ENCODE measurements at places on chromosomes 11 and 22. TPM values are rescaled to one million over a fixed set of nuclear protein-coding genes. Genes with fewer than 3 reads are reported as not detected.
A peak's percentile ranks its signal among the peaks of the same experiment; 100 is the strongest.

GRCh38 chr22:37196539-37197450 lies 8.7 kb upstream of the C1QTNF6 start:
- no peaks in the 10 kb centered on the region for H3K27me3 ChIP-seq
- peak overlapping the region; percentile 25 for H3K27ac ChIP-seq
- H3K36me3 ChIP-seq, result no peaks in the 10 kb centered on the region
- peak; percentile 74 for DNase-seq

DNA sequence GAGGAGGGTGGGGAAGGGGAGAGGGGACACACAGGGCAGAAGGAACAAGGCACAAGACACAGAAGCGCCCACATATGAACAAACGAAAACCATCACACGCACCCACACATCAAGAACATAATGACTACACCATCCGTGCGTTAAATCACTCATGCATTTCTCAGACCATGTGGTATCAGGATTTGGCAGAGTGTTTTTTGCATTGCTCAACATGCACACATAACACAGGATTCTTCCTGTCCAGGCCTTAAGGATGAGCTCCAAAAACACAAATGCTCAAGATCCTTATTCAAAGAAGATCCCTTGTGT lies 309.5 kb downstream of the CADM1 start:
- H3K27me3 ChIP-seq, result no peaks in the 10 kb centered on the region
- no peaks in the 10 kb centered on the region for H3K4me1 ChIP-seq
- no peaks in the 10 kb centered on the region for H3K36me3 ChIP-seq
- H3K27ac ChIP-seq, result no peak overlapping the region
- DNase-seq, result no peak
- H3K4me3 ChIP-seq, result no peak overlapping the region

DNA sequence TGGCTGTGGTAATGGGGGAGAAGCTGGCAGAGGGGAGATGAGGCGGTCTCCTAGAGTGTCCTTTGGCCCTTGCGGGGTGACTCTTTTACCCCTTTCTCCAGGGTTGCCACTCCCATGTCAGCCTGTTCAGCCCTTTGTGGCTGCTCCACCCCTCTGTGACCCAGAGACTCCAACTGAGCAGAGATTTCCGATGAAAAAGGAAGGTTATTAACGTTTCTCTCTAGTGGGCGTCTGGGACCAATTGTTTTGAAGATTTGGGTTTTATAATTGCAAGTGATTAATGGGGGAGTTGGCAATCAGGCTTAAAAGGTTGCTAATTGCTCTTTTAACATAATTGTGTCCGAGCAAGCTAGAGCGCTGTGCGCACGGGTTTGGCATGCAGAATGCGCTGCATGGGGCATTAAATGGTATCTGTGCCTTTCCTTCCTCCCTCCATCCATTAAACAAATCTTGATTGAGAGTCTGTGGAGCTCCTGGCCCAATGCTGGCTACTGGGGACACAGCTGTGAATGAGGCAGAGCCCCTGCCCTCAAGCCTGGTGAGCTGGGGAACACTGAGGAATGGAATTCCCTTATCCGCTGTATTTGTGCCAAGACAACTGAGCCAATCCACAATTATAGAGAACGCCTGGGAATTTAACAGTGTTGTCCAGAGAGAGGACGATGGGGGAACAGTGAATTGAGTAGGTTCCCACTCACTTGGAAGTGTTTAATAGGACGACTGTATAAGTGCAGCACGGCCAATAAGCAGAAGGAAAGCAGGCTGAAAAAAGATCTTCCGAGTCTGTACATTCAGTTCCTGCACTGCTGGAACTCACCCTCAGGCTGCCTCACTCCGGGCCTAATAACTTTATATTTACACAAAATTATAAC lies 295.9 kb downstream of the MIAT start:
- no peaks in the 10 kb centered on the region for H3K36me3 ChIP-seq
- no peak for DNase-seq
- no peak overlapping the region for H3K27ac ChIP-seq
- peaks cover 17% of the 10 kb centered on the region for H3K27me3 ChIP-seq
- no peak overlapping the region for H3K4me3 ChIP-seq
- no peaks in the 10 kb centered on the region for H3K4me1 ChIP-seq

DNA sequence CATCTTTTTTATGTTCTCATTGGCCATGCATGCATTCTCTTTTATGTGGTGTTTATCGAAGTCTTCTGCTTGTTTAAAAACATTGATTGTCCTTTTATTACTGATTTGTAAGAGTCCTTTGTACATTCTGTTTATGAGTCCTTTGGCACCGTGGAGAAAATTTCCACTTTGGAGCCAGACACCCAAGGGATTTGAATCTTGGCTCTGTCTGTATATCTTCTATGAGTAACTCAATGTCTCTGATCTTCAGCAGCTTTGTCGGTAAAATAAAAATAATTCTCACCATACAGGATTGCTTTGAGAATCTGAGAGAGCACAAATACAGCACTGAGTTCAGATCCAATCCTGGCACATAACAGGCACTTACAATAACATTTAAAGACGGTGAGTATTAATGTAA lies 12.8 kb upstream of the SORL1 start:
- no peak overlapping the region for H3K4me3 ChIP-seq
- no peaks in the 10 kb centered on the region for H3K27me3 ChIP-seq
- H3K4me1 ChIP-seq, result no peaks in the 10 kb centered on the region
- no peaks in the 10 kb centered on the region for H3K36me3 ChIP-seq
- DNase-seq, result no peak
- H3K27ac ChIP-seq, result no peak overlapping the region

The PIWIL4 gene
- 0.76 TPM for polyA plus RNA-seq

The LMO1 gene
- polyA plus RNA-seq, result not detected

DNA sequence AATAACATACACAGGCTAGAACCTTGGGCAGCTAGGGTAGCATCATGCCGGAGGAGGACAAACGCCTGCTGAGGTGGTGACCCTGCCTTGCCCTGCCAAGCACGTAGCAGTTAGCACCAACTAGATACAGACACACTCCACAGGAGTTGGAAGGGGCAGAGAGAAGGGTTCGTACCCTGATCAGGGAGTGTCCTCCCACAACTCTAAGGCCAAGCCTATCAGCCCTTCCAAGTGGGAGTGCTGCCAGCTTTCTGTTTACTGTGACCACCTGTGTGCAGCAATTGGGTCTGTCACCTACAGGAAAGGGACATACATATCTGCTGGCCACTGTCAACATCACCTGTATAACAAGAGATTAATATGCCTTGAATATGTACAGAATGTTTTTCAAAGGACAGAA lies 1.9 kb upstream of the THAP7 start:
- no peaks in the 10 kb centered on the region for H3K36me3 ChIP-seq
- no peak overlapping the region for H3K4me3 ChIP-seq
- H3K4me1 ChIP-seq, result peaks cover 22% of the 10 kb centered on the region
- H3K27ac ChIP-seq, result no peak overlapping the region

GRCh38 chr11:102575012-102575411 lies 44.5 kb upstream of the MMP7 start:
- DNase-seq, result no peak
- peaks cover 4% of the 10 kb centered on the region for H3K4me1 ChIP-seq
- no peak overlapping the region for H3K27ac ChIP-seq
- no peaks in the 10 kb centered on the region for H3K27me3 ChIP-seq

The KCNC1 gene
- not detected for polyA plus RNA-seq

DNA sequence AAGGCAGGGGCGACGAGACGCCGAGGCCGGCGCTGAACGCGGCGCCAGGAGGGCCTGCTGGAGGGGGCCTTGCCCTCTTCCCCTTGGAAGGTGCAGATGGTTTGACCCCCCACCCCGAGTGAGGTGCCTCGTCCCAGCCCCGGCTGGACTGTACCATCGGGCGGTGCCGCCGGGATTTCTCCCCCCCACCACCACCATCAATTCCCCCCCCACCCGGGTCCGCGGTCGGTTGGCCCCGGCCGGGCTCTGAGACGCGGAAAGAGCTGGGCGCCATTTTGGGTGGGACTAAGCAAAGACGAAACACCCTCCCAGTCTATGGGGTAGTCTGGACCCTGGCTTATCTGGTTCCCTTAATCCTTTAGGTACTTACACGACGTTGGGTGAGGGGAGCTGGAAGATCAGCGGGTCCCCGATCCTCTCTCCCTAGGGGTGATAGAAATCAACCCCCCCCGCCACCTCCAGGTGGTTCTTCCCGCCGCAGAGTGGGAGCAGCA lies at the start of gene PRDM10:
Gene PRDM10 (minus strand): TSS at position 484 of the 494 bp plus-strand sequence. CDS start 41,871 bp downstream, outside the sequence.
- H3K4me1 ChIP-seq, result peaks cover 9% of the 10 kb centered on the region
- peak within 1 kb of the TSS; percentile 3 for H3K4me3 ChIP-seq
- peak within 1 kb of the TSS; percentile 92 for H3K27ac ChIP-seq

DNA sequence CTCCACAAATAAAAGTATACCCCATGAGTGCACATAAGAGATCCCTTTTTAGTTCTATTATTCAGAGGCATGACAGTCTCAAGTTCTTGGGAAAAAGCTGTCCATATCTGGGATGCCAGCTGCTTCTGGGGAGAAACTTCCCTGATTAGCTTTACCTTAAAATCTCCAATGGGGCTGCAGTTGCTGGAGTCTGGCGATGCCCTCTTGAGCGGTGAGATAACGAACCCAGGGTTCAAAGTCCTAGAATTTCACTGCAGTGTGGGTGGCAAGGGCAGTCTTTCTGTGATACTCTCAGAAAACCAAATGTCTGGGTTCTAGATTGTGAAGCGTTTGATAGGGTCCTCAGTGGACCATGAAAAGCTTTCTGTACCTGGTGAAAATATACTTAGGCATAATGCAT lies 7.4 kb upstream of the PRR33 start:
- H3K4me1 ChIP-seq, result no peaks in the 10 kb centered on the region
- DNase-seq, result no peak
- H3K27ac ChIP-seq, result no peak overlapping the region

The PRG3 gene
- not detected for polyA plus RNA-seq

DNA sequence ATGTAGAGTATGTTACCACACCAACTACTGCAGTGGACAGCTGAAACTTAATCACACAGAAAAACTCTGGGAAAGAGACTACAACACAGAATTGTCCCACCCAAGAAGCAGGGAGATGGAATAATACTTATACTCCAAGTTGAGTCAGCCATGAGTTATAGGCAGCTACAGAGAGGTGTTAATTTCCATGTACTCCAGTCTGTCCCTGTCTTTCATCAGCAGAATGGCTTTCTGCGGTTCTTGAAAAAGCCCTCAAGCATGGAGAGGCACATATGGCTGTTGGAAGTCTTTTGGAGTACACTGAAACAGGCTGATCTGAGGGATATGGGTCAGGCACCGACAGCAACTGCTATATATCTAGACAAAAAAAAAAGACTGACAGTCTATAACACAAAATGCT lies 219.5 kb downstream of the DLG2 start:
- no peaks in the 10 kb centered on the region for H3K36me3 ChIP-seq
- H3K4me1 ChIP-seq, result no peaks in the 10 kb centered on the region
- H3K27me3 ChIP-seq, result no peaks in the 10 kb centered on the region
- DNase-seq, result no peak
- no peak overlapping the region for H3K27ac ChIP-seq
- H3K4me3 ChIP-seq, result no peak overlapping the region

DNA sequence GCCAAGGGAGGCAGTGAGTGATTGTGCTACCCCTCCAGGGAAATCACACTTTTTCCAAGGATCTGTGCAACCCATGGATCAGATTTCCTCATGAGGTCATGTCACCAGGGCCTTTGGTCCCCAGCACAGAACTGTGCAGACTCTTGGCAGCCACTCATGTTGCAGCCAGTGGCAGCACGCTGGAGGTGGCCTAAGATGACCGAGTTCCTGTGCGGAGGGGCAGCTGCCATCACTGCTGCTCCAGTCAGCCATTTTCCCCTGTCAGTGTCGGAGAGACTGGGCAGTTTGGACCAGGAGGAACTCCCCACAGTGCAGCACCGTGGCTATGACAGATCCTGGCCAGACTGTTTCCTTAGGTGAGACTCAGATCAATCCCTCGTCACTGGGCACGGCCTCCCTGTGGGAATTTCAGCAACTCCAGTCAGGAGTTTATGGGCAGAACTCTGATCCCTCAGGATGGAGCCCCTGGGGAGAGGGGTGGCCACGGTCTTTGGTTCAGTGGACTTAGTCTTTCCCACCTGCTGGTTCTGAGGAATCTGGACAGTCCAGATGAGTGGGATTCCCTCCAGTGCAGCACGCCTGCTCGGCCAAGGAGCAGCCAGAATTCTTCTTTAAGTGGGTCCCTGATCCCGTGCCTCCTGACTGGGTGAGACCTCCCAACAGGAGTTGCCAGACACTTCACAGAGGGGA lies 194.6 kb upstream of the CARD18 start:
- H3K4me3 ChIP-seq, result no peak overlapping the region
- no peaks in the 10 kb centered on the region for H3K36me3 ChIP-seq
- H3K27me3 ChIP-seq, result no peaks in the 10 kb centered on the region

The GRM5 gene
- polyA plus RNA-seq, result 0.10 TPM

The FIBIN gene
- polyA plus RNA-seq, result not detected

The CELSR1 gene
- polyA plus RNA-seq, result 5.7 TPM

DNA sequence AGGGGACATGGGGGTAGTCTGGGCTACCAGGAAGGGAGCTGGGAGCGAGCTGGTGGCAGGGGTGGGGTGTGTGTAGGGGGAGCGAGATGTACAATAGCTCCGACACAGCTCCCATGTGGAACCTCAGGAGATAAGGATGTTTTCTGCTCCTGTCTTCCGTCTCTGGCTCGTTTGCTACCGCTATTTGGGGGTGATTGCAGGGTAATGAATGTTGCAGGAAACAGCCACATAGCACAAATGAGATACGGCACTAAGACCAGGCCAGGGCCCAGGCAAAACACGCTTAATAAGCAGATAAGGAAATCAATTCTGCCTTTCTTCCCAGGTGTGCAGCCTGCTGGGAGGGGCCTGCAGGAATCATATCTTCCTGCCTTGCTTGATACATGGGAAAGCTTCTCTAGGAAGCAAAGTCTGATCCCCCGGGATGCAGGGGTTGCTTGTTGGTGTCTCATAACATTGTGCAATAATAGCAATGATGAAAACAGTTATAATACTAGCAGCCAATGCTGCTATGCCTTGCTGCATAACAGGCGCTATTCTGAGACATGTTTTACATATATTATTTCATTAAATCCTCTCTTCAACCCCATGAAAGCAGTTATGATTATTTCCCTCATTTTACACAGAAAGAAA lies 158.7 kb downstream of the ST3GAL4 start:
- H3K4me1 ChIP-seq, result no peaks in the 10 kb centered on the region
- no peaks in the 10 kb centered on the region for H3K27me3 ChIP-seq
- H3K4me3 ChIP-seq, result no peak overlapping the region
- no peak overlapping the region for H3K27ac ChIP-seq
